Activated T-helper 1 cell treated with anti-CD3 and anti-CD28 coated beads, Interleukin-12 subunit alpha, Interleukin-12 subunit beta, Interleukin-2, Interleukin-4 antibody, amounts not matched to agents 30 ng/mL and 10 ng/mL and 1 ng/mL, durations not matched to agents 14 hours and 24 hours and 36 hours (primary cell): ENCODE measurements at places on chromosomes 1 and 21.
A peak's percentile ranks its signal among the peaks of the same experiment; 100 is the strongest.

DNA sequence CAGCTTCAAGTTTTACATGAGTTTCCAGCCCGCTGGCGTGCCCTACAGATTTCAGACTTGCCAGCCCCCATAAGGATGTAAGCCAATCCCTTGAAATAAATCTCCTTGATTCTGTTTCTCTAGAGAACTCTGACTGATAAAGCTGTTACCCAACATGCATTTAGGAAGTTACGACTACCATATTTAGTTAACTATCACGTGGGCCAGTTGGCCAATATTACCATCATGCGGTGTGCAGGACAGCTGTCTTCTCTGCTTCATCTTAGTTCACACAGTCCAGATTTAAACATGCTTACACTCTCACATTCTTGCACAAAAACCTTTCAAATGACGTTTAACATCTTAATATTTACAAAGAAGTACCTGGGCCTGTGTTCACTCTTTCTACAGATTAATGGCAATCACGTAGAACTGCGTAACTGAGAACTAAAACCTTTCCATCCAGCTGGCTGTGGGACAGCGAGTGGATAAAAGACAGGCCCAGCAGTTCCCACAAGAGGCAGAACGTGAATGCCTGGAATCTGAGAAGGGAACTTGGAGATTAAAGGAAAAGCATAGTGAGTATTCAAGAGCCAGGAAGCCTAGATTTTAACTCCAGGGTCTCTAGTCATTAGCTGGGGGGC lies 20.8 kb downstream of the FAM177B start:
- no peak overlapping the region for H3K4me3 ChIP-seq
- no peak for DNase-seq
- H3K36me3 ChIP-seq: peaks cover 2% of the 10 kb centered on the region
- H3K27ac ChIP-seq: no peak overlapping the region

GRCh38 chr1:1975535-1975934 lies 28.1 kb downstream of the CFAP74 start:
- no peaks in the 10 kb centered on the region for H3K36me3 ChIP-seq
- peaks cover 1% of the 10 kb centered on the region for H3K27me3 ChIP-seq
- DNase-seq: no peak

DNA sequence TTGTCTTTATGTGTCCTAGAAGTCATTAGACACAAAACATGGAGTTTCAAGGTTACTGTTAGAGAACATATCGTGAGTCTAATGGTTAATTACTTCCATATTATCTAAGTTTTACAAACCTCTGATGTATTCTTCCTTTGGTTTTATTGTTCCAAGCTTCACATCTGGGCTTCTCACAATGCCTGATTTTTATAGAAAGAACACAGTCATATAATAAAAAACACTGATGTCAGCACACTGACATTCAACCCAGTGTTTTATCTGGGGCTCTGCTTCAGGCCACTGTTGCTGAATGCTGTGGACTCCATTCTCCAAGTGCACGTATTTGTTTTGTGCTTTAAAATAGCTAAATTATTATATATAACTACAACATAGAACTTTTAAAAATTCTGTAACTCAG lies 232.9 kb downstream of the SMYD3 start:
- no peak for DNase-seq
- H3K27ac ChIP-seq: no peak overlapping the region
- H3K4me1 ChIP-seq: no peaks in the 10 kb centered on the region
- no peaks in the 10 kb centered on the region for H3K36me3 ChIP-seq
- H3K27me3 ChIP-seq: no peaks in the 10 kb centered on the region

DNA sequence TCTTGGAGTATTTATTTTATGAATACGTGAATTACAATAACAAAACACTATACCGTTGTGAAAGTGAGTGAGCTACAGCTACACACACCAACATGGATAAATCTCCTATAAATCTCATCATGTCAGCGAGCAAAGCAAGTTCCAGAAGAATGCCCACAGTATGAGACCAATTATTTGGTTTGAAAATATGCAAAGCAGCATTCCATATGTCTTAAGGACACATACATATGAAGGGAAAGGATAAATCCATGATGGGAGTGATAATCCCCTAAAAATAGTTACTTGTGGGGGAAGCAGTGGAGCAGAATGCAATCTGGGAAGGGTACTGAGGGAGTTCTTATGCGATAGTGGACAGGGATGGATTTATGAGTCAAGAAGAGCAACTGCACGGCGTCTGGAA lies 261.3 kb downstream of the DISC1 start:
- no peak overlapping the region for H3K27ac ChIP-seq
- H3K27me3 ChIP-seq: peaks cover 3% of the 10 kb centered on the region
- no peaks in the 10 kb centered on the region for H3K36me3 ChIP-seq
- H3K4me1 ChIP-seq: no peaks in the 10 kb centered on the region
- no peak overlapping the region for H3K4me3 ChIP-seq

GRCh38 chr21:46131588-46131837 lies 23.9 kb downstream of the FTCD start:
- no peaks in the 10 kb centered on the region for H3K27me3 ChIP-seq
- no peak overlapping the region for H3K27ac ChIP-seq
- H3K36me3 ChIP-seq: no peaks in the 10 kb centered on the region
- H3K4me1 ChIP-seq: no peaks in the 10 kb centered on the region

DNA sequence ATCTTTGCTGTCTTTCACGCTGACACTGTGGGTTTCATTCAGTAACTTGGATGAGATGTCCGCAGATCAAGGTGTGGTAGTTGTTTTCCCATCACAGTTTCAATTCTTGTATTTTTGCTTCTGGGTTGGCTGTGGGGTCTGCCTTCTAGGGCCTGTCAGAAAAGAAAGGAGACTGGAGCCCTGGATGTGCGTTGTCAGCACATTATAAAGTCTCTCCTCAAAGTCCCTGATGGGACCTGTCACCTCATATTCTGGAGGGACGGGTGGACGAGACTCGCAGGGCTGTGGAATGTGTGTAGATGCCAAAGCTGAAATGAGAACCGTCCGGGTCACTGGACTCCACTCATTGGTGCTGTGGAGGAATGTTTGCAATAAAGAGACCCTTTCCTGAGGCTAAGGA lies 11.3 kb downstream of the IGSF5 start:
- no peak overlapping the region for H3K4me3 ChIP-seq
- H3K27ac ChIP-seq: no peak overlapping the region
- no peaks in the 10 kb centered on the region for H3K4me1 ChIP-seq
- no peaks in the 10 kb centered on the region for H3K27me3 ChIP-seq

GRCh38 chr1:31576743-31577455 lies 584 bp downstream of the TINAGL1 start:
- H3K27ac ChIP-seq: no peak overlapping the region
- DNase-seq: no peak
- H3K27me3 ChIP-seq: peaks cover 8% of the 10 kb centered on the region
- H3K36me3 ChIP-seq: no peaks in the 10 kb centered on the region
- no peaks in the 10 kb centered on the region for H3K4me1 ChIP-seq
- H3K4me3 ChIP-seq: no peak overlapping the region

GRCh38 chr1:186225096-186225495 lies 150.0 kb downstream of the TPR start:
- no peak overlapping the region for H3K27ac ChIP-seq
- H3K4me3 ChIP-seq: no peak overlapping the region
- no peaks in the 10 kb centered on the region for H3K4me1 ChIP-seq
- peaks cover 19% of the 10 kb centered on the region for H3K27me3 ChIP-seq
- no peaks in the 10 kb centered on the region for H3K36me3 ChIP-seq

GRCh38 chr1:110326826-110327225 lies 12.4 kb upstream of the RBM15 start:
- H3K27ac ChIP-seq: no peak overlapping the region
- H3K4me3 ChIP-seq: no peak overlapping the region
- H3K36me3 ChIP-seq: no peaks in the 10 kb centered on the region
- H3K27me3 ChIP-seq: peaks cover 9% of the 10 kb centered on the region
- no peaks in the 10 kb centered on the region for H3K4me1 ChIP-seq
- no peak for DNase-seq

GRCh38 chr1:241947354-241947753 lies 10.2 kb upstream of the BECN2 start:
- H3K27me3 ChIP-seq: peaks cover 3% of the 10 kb centered on the region
- H3K27ac ChIP-seq: no peak overlapping the region
- H3K4me3 ChIP-seq: no peak overlapping the region
- no peaks in the 10 kb centered on the region for H3K4me1 ChIP-seq

DNA sequence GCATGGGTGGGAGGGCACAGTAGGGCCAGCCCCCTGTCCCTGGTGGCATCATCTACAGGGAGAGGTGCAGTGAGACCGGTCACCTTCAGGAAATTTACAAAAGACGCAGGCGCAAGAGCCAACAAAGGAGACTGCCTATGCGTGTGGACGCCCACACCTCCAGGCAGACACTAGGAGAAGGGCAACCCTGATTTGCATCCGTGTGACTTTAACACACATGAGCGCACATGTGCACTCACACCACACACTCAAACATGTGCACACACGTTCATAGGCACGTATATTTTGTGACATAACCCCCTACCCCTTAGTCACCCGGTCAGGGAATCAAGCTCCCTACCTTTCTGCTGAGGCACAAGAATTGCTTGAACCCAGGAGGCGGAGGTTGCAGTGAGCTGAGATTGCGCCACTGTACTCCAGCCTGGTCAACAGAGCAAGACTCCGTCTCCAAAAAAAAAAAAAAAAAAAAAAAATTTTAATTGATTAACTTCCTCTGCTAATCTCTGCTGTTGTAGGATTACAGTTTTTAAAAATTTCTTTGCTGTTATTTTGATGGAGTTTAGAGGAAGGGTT lies 84.7 kb upstream of the SLC25A33 start:
- H3K36me3 ChIP-seq: no peaks in the 10 kb centered on the region
- no peak overlapping the region for H3K4me3 ChIP-seq
- H3K4me1 ChIP-seq: peaks cover 7% of the 10 kb centered on the region
- DNase-seq: no peak
- H3K27ac ChIP-seq: no peak overlapping the region

DNA sequence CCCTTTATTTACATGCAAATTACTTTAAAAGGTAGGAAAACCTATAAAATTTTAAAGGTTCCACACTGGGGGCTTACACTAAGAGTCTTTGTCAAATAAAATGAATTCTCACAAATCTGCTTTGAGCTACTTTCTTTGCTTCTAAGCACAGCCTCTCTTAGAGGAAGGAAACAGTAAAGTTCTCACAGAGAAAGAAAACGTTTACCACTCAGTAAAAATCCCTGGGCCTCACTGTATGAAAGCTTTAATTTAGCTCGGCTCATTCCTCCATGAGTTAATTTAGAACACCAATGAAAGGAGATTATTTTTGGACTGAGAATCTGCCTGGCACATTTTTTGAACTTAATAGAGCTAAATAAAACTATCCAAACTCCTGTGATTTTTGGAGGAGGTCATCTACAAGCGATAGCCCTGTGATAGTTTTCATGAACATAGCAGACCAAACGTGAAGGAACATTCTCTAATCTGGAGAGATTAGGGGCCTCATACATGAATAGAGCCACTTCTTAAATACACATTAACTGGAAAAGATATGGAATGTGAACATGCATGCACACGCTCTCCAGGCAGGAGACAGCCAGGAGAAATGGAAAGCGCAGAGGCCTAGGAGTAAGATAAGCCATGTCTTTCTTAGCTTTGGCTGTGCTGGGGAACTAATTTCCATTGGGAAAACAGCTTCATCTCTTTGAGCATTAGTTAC lies 32.8 kb downstream of the PRRX1 start:
- no peak overlapping the region for H3K27ac ChIP-seq
- no peaks in the 10 kb centered on the region for H3K36me3 ChIP-seq
- peaks cover 4% of the 10 kb centered on the region for H3K27me3 ChIP-seq
- H3K4me1 ChIP-seq: no peaks in the 10 kb centered on the region
- no peak for DNase-seq

GRCh38 chr1:160637821-160638539 lies 8.9 kb downstream of the SLAMF1 start:
- peaks cover 93% of the 10 kb centered on the region for H3K4me1 ChIP-seq
- DNase-seq: peak; percentile 64
- peak overlapping the region; percentile 97 for H3K27ac ChIP-seq

DNA sequence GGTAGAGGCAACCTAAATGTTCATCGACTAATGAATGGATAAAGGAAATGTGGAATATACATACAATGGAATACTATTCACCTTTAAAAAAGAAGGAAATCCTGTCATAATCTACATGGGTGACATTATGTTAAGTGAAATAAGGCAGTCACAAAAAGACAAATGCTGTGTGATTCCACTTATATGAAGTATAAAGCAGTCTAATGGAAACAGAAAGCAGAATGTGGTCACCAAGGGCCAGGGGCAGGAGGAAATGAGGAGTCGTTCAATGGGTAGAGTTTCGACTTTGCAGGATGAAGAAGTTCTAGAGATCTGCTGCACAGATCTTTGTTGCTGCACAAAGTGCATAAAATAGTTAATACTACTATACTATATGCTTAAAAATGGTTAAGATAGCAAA lies 7.8 kb downstream of the DIPK1A start:
- peaks cover 61% of the 10 kb centered on the region for H3K4me1 ChIP-seq
- peaks cover 15% of the 10 kb centered on the region for H3K36me3 ChIP-seq
- H3K27me3 ChIP-seq: no peaks in the 10 kb centered on the region
- H3K4me3 ChIP-seq: peak overlapping the region; percentile 5

DNA sequence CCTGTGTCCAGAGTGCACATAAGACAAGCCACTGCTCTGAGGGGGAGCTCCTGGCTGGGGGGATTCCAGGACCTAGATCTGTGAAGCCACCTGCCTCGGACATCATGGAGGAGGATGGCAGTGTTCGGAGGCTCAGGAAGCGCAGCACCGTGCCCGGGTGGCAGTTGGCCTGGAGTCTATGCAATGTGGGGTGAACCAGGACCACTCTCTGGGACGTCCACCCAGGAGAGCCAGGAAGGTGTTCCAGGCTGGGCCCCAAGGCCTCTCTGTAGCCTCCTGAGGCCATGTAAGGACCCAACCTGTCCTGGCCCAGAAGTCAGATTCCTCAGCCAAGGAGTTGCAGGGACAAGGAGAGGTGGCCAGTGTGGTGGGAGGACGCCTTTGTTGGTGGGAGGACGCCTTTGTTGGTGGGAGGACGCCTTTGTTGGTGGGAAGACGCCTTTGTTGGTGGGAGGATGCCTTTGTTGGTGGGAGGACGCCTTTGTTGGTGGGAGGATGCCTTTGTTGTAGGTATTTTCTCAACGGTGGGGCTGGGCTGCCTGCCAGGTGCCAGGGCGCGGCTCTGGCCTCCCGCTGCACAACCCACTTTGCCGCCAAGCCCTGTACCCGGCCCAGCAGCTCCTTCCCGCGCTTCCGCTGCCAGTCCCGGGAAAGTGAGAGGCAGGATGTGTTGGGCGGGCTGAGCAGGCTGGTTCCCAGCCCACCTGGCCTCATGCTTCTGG lies 30.6 kb upstream of the BMP8B start:
- no peak for DNase-seq
- peaks cover 15% of the 10 kb centered on the region for H3K4me1 ChIP-seq
- no peak overlapping the region for H3K4me3 ChIP-seq
- H3K36me3 ChIP-seq: no peaks in the 10 kb centered on the region
- H3K27me3 ChIP-seq: peaks cover 23% of the 10 kb centered on the region
- no peak overlapping the region for H3K27ac ChIP-seq

DNA sequence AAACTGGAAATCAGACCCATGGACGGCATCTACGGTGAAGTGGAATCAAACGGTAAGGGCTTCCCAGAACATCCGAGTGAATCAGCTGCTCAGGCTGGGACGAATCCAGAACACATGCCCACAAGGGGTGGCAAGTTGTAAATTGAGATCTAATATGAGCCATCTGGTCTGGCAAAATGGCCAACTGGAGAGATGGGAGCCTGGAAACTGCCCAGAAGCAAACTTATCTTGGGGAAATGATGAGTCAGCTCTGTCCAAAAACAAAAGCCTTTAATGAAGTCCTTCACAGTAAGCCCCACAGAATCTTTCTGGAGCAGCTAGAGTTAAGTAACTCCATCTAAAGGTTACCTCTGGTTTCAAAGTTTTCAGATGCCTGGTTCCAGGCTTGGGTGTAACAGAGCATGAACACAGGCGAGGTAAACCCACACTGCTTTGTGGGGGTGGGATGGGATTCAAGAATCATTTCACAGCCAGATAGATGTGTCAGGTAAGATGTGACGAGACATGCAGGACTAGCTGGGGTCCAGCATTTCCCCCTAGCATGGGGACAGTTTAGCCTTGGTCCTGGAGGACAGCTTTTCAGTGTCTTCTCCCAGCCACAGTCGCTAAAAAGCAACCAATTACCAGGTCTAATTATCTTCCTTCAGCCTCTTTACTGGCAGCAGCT lies 10.5 kb upstream of the SRP9 start:
- H3K4me3 ChIP-seq: no peak overlapping the region
- H3K27me3 ChIP-seq: peaks cover 5% of the 10 kb centered on the region
- no peaks in the 10 kb centered on the region for H3K4me1 ChIP-seq
- DNase-seq: no peak
